HCT116 (cell line): ENCODE measurements at places on chromosomes 11 and 22. TPM values are rescaled to one million over a fixed set of nuclear protein-coding genes. Genes with fewer than 3 reads are reported as not detected.

DNA sequence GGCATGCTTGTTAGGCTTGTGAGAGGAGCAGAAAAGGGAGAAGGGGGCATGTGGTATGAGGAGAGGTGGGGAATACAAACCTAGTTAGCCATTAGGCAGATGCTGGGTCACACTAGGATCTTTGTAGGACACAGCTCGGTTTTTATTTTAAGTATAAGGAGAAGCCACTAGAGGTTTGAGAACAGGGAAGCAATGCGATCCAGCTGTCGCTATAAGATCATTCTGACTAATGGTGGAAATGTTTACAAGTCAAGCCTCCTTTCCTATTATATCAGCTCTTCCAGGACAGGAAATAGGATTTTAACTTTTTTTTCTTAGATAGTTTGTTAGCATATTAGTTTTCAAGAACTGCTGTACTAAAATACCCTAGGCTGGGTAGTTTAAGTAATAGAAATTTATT lies 609.9 kb downstream of the INSC start:
- DNase-seq = no peak

DNA sequence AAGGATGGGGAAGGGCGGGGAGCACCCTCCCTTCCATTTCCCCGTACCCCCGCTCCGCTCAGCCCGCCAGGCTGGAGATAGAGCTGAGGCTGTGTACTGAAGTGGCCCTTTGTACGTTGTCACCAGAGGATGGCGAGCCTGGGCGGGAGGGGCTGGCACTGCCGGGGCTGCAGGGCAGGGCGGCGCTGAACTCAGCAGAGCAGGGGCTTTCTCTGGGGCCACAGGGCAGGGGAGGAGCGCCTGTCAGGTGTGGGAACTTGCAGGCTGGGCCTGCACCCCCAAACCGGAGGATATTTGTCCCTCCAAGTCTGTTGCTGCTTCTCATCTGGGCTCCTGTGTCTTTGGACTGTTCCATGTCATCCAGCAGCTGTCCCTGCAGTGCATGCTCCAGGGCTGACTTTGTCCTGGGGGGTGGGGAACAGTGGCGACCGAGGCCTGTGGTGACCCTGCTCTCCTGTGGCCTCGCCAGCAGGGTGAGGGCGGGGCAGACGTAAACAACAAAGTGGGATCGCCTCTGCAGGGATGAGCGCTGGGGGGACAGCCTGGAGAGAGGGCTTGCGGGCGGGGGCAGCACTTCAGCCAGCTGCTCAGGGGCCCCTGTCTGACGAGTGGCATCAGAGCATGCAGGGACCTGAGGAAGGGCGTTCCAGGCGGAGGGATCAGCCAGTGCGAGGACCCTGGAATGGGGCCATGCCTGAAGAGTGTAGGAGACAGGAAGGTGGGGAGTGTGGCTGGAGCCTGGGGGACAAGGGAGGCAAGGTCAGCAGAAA lies 13.1 kb downstream of the MGAT3 start:
- DNase-seq = no peak

OR8G5 gene
- total RNA-seq = not detected

GRCh38 chr11:118913411-118914125 lies 12.2 kb downstream of the BCL9L start:
- DNase-seq = no peak

DNA sequence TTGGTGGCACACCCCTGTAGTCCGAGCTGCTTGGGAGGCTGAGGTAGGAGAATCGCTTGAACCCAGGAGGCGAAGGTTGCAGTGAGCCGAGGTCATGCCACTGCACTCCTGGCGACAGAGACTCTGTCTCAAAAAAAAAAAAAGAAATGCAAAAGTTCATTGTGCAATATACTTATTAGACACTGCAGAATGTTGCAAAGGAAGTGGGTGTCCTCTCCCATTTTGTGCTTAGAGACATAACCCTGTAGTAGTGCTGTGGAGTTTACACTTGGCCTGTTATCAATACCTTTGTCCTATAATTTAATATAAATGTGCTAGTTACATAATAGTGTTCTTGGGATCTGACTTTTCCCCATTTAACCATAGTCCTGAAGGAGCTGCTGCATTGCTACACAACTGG lies 9.4 kb downstream of the BCL2L13 start:
- no peak for DNase-seq

BTBD18 gene
- total RNA-seq = not detected

DNA sequence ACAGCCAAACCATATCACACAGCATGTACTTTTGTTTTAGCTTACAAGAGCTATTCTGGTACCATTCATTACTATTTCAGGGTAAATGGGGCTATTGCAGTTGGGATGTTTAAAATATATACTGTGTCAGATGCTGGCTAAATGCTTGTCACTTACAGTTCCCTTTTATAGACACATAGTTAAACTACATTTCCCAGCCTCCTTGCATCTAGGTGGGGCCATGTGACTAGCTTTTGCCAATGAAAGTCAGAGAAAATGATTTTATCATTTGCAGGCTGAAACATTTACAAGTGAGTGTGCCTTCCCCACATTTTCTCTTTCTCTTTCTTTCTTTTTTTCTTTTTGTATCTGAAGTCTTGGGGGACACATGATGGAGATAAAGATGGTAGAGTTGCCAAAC lies 7.8 kb upstream of the IFTAP start:
- no peak for DNase-seq

TLCD5 gene
- 9.1 TPM for total RNA-seq
